Fibroblast of the aortic adventitia (primary cell): ENCODE measurements at places on chromosomes 13 and 19. TPM values are rescaled to one million over a fixed set of nuclear protein-coding genes. Genes with fewer than 3 reads are reported as not detected.

Gene ETV2
- total RNA-seq = 0.81 and 1.6 TPM in 2 replicates

Gene CUL4A
- 58.1 and 114 TPM in 2 replicates for total RNA-seq

Gene ZNF773
- 15.6 and 16.6 TPM in 2 replicates for total RNA-seq

Gene SLC15A1
- not detected in 2 replicates for total RNA-seq

Gene ZNF154
- 2.3 and 2.5 TPM in 2 replicates for total RNA-seq

Gene ZNF724
- total RNA-seq = 3.1 and 15.1 TPM in 2 replicates
